Fibroblast of skin of right quadriceps (primary cell): ENCODE measurements at places on chromosomes 5 and 9.

GRCh38 chr5:111349429-111349828 lies 125.2 kb downstream of the CAMK4 start:
- no peak for DNase-seq

DNA sequence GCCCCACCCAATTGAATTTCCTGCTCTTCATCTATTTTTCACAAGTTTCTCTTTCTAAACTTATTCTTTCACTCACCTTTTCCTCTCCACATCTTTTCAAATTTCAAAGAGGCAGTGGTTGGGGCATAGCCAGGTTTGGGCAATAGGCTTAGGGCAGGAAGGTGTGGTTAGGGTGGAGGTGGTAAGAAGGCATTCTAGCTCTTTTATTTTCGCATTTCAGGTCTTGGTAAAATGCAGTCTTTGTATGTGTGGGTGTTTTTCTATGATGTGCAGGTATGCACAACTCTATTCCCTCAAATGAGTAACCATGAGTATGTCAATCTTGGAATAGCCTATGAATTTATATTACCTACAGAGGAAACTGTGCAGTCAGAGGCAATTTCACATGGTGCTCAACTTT lies 129.8 kb upstream of the IFNE start:
- no peak for DNase-seq

DNA sequence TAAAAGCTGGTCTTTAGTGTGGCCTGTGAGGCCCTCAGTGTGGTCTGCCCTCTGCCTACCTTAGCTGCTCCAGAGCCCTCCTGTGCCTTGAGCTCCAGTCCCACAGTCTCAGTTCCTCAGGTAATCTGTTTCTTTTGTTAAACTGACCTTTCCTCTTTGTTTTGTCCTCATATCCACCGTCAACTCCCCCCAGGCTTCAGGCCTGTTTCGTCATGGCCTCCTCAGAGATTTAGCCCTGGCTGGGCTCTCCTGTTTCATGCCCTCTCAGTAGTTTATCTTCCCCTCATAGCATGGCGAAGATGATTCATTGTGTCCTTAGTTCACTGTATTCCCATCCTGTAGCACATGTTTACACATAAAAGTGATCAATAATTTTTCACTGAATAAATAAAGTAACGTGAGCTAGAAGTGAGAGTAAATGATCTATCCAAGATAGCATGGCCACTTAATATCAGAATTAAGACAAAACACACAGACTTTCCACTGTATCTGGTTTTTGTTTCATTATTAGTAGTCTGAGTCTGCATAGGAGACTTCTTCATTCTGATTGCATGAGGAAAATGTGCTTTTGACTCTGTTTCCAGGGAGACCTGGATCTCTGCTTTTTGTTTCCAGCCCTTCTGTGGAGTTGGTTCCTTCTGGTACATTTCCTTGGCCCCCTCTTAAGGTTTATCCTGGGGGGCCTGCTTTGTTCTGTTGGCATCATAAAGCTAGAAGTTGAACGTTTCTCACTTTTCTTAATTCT lies 70.5 kb downstream of the SNX24 start:
- no peak for DNase-seq

DNA sequence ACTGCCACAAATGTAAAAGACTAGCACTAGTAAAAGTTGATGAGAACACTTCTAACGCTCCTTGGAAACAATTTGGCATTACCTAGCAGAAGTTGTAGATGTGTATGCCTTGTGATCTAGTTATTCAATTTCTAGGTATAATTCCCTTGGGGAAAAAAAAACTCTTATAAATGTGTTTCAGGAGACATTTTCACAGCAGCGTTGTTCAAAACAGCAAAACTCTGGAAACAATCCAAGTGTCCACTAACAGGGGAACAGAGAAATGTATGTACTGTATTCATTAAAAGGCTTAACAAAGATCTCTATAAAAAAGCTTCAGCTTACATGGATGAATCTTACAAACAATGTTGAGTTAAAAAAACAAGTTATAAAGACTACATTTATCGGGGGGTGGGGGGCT lies 30.4 kb downstream of the NR3C1 start:
- DNase-seq: no peak

GRCh38 chr9:131181091-131181681 lies 55.8 kb downstream of the NUP214 start:
- peak; percentile 2 for DNase-seq

GRCh38 chr5:58913406-58913990 lies 330.6 kb downstream of the RAB3C start:
- no peak for DNase-seq

- peak; percentile 13 for DNase-seq
These were observed 63.1 kb downstream of the GTF3C4 start for GRCh38 chr9:132733260-132733815.

GRCh38 chr5:10704949-10705621 lies 55.9 kb downstream of the DAP start:
- peak; percentile 58 for DNase-seq

DNA sequence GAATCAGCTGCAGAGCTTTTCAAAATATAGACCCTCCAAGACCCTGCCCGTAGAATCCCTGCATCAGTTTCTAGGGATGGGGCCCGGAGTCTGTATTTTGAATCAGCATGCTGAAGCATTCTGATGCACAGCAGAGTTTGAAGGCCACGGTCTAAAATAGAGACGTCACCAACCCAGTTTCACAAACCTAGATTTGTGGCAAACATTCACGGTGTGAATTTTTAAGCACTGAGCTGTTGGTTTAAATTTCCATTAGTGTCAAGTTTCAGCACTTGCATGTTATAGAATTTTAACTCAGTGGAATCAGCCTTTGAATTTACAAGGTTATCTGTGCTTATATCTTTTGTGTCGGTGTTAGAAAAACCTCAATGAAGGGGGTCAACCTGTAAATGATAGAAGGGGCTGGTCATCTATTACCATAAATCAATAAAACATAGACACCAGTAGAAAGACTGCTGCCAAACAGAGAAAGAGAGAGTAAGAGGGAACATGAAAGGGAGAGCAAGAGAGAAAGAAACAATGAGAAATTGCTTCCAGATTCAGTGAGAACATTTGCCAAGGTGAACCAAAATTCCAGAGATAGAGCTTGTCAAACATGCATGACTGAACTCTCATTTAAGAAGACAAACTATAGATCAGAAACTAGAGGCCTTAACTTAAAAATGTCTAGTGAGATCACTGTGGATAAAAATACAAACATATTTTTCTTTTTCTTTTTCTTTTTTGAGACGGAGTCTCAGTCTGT lies 414.9 kb downstream of the ZSWIM6 start:
- DNase-seq: peak; percentile 63

DNA sequence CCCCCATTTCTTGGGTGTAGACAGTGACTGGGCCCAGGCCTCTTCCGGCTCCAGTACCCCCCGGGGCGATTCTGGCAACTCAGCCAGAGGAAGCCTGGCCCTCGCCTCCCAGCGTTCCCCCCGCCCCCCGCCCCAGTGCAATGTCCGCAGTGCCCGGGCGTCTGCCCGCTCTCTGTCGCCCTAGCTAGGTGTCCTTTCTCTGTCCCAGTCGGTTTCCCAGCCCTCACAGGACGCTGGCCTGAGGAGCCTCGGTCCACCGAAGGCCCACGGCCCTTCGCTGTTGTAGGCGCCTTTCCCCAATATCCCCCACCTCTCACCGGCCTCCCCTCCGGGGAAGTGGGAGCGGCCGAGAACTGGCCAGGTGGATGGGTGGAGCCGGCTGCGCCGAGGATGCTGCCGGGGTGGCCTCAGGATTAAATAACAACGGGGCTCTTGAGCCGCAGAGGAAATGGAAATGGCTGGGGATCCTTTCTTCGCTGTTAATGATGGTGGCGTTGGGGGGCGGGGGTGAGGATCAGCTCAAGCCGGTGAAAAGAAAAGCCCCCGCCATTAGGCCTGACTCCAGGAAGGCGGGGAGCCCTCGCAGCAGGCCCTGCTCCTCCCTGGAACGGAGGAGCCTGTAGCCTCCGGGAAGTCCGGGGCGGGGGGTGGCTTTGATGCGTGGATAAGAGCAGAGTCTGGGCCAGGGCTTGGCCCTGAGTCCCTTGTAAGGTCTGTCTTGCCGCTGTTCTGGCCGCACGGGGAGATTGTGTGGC lies 1.1 kb upstream of the SPRY4 start:
- DNase-seq: peak; percentile 86

DNA sequence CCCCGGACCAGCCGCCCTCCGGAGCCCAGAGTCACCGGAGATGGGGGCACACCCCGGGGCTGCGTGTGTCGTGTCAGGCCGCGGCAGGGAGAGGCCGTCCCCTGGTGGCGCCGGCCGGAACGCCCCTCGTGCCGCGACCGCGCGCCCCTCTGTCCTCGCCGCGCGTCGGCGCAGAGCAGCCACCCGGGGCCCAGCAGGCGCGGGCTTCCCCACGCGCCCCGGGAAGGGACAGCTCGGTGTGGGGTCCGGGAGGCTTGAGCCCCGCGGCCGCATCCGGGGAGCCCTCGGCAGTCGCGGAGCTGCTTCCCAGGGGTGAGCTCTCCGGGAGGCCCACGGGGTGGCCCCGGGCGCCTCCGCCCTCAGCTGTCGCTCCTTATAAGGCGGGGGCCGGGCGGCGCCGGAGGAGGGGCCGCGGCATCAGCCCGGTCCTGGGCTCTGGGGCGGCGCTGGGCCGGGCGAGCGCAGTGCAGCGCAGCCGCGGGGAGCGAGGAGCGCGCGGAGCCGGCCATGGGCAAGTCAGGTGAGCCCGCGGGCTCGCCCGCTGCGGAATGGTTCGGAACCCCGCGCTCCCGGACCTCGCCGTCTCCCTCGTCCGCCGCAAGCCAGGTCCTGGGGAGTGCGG lies at the start of gene GLIPR2:
Gene GLIPR2, plus strand, starts transcription at position 462 of the 622 bp plus-strand sequence. Its CDS starts 46 bp downstream, at position 508.
- DNase-seq: peak; percentile 78

DNA sequence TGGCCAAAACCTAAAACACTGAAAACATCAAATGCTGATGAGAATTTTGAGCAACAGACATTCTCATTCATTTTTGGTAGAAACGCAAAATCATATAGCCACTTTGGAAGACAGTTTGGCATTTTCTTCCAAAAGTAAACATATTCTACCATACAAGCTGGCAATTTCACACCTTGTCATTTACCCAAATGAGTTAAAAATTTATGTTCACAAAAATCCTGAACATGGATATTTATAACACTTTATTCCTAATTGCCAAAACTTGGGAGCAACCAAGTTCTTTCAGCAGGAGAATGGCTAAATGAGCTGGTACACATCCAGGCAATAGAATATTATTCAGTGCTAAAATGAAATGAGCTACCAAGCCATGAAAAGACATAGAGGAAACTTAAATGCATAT lies 1270.1 kb upstream of the ACO1 start:
- DNase-seq: no peak

DNA sequence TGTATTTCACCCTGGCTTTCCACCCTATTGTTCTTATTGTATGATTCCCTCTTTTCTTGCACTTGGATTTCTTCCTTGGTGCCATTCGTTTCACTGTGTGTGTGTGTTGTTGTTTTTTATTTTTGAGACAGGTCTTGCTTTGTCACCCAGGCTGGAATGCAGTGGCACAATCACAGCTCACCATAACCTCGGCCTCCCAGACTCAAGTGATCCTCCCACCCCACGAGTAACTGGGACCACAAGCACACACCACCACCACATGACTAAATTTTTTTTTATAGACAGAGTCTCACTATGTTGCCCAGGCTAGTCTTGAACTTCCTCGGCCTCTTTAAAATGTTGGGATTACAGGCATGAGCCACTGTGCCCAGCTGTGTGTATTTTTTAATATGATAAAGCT lies 72.0 kb downstream of the MLLT3 start:
- no peak for DNase-seq

- DNase-seq: no peak
These were observed 10.3 kb downstream of the SEMA6A start for GRCh38 chr5:116564312-116564711.
